ENCODE measurements at places on chromosomes 13 and 19. TPM values are rescaled to one million over a fixed set of nuclear protein-coding genes. Genes with fewer than 3 reads are reported as not detected.
A peak's percentile ranks its signal among the peaks of the same experiment; 100 is the strongest.

- DNase-seq = no peak
- no peaks in the 10 kb centered on the region for H3K4me1 ChIP-seq
- H3K4me3 ChIP-seq = no peak overlapping the region
- H3K27ac ChIP-seq = no peak overlapping the region
Measured at GRCh38 chr19:7783991-7784423, 21.0 kb downstream of the CLEC4M start.

DNA sequence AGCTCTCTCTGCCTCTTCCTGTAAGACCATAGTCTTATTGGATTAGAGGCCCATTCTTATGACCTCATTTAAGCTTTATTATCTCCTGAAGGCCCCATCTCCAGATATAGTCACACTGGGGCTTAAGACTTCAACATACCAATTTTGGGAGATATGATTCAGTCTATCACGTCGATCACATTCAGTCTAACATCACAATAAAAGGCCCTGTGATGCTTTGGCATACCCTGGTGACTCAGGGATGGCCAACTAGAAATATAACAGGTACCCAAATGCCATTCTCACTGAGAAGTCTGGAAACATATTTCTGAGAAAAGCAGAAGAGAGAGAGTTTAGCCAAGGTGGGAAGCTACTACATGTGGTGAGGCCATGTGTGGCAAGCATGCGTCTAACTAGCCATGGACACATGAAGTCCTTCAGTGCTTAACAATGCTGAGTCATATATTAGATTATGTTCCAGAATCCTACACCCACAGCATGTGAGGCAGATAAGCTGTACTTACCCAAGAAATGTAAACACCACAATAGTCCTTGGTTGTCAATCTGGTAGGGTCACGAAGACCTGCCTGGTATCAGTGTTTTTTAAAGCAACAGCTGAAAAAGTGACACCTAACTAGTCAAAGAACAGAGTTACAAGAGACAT lies 485.1 kb downstream of the FOXO1 start:
- H3K36me3 ChIP-seq = no peaks in the 10 kb centered on the region
- no peaks in the 10 kb centered on the region for H3K27me3 ChIP-seq
- no peak overlapping the region for H3K4me3 ChIP-seq
- no peak for DNase-seq
- H3K4me1 ChIP-seq = no peaks in the 10 kb centered on the region
- no peak overlapping the region for H3K27ac ChIP-seq

DNA sequence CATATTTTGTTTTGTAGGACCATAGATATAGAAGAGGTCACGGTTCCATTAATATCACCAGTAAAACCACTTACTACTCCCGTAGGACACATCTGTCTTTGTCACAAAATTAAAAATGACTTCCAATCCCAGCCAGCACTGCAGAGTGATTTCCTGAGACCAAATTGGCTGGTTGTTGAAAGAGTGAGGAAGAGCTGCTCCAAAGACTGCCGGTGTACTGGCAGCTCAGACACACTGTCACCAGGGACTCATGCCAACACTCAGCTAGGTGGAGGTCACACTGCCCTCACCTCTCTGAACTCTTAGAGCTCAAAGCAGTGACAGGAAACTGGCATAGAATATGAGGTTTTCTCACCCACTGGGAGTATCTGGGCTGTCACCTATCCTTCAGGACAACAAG lies 52.1 kb downstream of the FLT1 start:
- no peak for DNase-seq
- H3K36me3 ChIP-seq = no peaks in the 10 kb centered on the region
- H3K4me1 ChIP-seq = peaks cover 38% of the 10 kb centered on the region

DNA sequence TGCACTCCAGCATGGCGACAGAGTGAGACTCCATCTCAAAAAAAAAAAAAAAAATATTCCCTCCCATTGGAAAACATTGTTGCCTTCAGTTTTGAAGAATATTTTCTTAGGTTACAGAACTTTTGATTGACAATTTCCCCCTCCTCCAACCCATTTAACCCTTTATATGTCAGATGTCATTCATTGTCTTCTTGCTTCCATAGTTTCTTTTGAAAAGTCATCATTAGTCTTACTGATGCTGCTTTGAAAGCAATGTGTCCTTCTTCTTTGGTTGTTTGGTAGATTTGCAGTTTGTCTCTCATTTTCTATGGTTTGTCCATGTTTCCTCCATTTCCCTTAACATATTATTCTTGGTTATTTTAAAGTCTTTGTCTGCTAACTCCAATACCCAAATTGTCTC lies 25.4 kb downstream of the ZNF558 start:
- DNase-seq = no peak
- no peaks in the 10 kb centered on the region for H3K27me3 ChIP-seq
- no peaks in the 10 kb centered on the region for H3K4me1 ChIP-seq
- no peak overlapping the region for H3K4me3 ChIP-seq
- H3K27ac ChIP-seq = no peak overlapping the region

DNA sequence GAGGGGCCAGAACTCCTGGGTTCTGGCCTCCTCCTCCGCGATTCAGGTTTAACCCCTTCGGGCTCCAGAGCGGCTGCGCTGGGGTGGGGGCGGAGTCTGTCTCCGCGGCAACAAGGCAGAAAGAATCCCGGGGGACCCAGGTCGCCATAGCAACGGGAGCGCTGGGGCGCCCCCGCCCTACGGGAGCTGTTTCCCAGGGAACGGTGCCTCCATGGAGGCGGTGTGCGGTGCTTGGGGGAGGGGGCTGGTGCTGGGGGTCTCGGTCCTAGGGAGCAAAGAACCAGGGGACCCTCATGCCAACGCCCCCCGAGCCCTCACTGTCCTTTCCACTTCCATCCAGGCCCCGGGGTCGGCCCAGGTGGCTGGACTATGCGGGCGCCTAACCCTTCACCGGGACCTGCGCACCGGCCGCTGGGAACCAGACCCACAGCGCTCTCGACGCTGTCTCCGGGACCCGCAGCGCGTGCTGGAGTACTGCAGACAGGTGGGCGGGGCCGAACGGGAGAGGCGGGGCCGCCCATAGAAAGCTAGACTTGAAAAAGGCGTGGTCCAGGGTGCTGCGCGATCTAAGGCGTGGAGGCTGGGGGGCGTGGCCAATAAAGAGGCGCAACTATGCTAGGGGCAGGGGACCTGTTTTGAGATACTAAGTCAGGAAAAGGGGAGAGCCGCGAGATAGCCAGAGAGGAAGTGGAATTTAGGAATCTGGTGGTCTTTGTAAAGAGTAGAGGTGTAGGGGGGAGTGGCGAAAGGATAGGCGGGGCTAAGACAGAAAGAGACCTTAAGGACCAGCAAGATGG lies 1.2 kb downstream of the APLP1 start:
- H3K4me1 ChIP-seq = no peaks in the 10 kb centered on the region
- peaks cover 3% of the 10 kb centered on the region for H3K27me3 ChIP-seq
- H3K27ac ChIP-seq = no peak overlapping the region
- H3K4me3 ChIP-seq = peak overlapping the region; percentile 38

DNA sequence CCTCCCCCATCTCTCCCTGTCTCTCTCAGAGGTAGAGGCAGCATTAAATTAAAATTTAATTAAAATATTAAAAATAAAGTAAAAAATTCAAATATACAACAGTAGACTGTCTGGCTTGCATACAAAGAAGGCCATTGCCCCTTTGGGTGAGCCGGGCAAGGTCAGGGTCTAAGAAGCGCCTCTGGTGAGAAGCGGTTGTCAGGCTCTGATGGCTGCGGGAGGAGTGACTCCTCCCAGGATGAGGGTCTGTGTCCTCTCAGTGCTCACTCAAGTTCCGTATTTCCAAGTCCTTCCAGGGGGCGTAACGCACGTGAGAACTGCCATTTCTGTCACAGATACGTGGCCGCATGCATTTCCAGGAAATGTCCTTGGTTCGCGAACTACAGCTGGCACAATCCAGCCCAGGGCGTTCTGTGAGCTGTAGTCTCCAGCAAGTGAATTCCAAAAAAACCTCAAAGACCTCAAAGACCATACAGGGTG lies 737 bp upstream of the ZNF181 start:
- H3K4me1 ChIP-seq = no peaks in the 10 kb centered on the region
- H3K27me3 ChIP-seq = no peaks in the 10 kb centered on the region
- H3K36me3 ChIP-seq = no peaks in the 10 kb centered on the region
- H3K4me3 ChIP-seq = peak overlapping the region; percentile 87
- peak overlapping the region; percentile 81 for H3K27ac ChIP-seq

GRCh38 chr13:108828086-108828815 lies 198.8 kb downstream of the MYO16 start:
- no peaks in the 10 kb centered on the region for H3K36me3 ChIP-seq
- DNase-seq = no peak
- H3K4me1 ChIP-seq = no peaks in the 10 kb centered on the region
- H3K4me3 ChIP-seq = no peak overlapping the region
- H3K27me3 ChIP-seq = no peaks in the 10 kb centered on the region

DNA sequence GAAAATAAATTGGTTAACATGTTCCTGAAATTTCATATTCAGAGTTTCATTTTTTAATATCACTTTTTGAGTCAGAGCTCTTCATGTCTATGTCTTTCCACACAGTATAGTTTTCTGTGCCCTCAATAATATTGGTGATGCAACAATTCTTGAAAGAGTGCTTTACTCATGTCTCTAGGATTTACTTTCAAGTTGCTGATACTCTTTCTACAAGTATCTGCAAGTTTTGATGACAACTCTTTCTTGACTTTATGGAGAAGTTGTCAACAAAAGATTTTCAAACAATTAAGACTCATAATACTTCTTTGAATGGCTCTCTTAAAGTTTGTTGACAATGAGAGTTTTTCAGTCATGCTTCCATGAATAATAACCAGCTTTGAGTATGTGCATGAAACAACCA lies 561.7 kb downstream of the DIAPH3 start:
- H3K4me3 ChIP-seq = no peak overlapping the region
- no peaks in the 10 kb centered on the region for H3K27me3 ChIP-seq
- H3K4me1 ChIP-seq = no peaks in the 10 kb centered on the region
- no peaks in the 10 kb centered on the region for H3K36me3 ChIP-seq
- H3K27ac ChIP-seq = no peak overlapping the region
- no peak for DNase-seq

DNA sequence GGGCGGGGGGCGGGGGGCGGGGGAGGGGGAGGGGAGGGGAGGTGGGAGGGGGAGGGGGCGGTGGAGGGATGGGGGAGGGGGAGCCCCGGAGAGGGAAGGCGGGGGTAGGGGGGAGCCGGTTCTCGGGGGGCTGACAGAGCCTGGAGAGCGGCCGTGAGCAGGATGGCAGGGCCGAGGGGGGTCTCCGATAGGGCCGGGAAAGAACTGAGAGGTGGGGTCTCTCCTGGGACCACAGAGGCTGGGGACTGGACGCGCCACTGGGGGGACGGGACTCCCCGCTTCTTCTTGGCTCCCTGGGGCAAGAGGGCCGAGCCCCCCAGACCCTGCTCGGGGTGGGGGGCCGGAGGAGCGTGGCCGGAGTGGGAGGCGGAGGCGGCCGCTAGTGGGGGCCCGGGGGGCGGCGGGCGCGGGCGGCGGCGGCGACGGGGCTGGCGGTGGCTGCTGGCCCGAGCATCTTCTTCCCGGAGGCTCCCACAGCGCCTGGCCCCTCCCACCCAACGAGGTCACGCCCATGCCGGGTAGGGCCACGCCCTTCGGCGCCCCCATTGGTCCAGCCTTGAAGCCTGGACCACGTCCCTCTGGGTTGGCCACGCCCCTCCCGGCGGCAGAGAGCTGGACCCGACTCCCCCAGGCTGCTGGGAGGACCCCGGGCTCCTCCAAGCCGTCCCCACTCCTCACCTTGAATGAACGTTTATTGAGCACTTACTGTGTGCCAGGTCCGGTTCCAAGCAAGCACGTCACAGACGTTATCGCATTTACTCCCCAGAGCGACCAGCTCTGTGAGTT lies at the start of gene NOVA2:
Gene NOVA2, minus strand, starts transcription at position 313 of the 786 bp plus-strand sequence. CDS start 514 bp downstream, outside the sequence.
- H3K27me3 ChIP-seq = peaks cover 5% of the 10 kb centered on the region
- H3K4me1 ChIP-seq = peaks cover 8% of the 10 kb centered on the region

GRCh38 chr19:46648060-46648960 lies 12.3 kb upstream of the GNG8 start:
- no peaks in the 10 kb centered on the region for H3K4me1 ChIP-seq
- H3K4me3 ChIP-seq = peak overlapping the region; percentile 4
- H3K27me3 ChIP-seq = peaks cover 39% of the 10 kb centered on the region
- no peak overlapping the region for H3K27ac ChIP-seq
- DNase-seq = no peak
- H3K36me3 ChIP-seq = peaks cover 8% of the 10 kb centered on the region

DNA sequence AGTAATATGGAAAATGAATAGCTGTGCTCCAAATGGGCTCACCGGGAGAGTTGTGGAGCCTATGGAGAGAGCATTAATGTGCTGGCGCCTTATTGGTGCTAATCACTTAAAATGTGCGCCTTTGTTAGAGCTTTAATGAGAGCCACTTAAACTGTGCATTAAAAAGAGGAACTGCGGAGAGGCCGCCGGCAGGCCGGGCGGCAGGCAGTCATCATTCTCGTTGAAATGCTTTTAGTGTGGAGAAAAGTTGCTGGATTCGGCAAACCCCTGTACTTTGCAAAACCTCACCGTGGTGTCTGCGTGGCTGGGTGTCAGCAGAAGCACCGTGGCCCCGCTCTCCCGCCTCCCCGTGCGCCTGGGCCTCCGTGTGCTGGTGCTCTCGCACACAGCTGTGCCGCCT lies 105.5 kb downstream of the KDM4B start:
- H3K27ac ChIP-seq = peak overlapping the region; percentile 51
- no peak overlapping the region for H3K4me3 ChIP-seq
- peaks cover 19% of the 10 kb centered on the region for H3K4me1 ChIP-seq

DNA sequence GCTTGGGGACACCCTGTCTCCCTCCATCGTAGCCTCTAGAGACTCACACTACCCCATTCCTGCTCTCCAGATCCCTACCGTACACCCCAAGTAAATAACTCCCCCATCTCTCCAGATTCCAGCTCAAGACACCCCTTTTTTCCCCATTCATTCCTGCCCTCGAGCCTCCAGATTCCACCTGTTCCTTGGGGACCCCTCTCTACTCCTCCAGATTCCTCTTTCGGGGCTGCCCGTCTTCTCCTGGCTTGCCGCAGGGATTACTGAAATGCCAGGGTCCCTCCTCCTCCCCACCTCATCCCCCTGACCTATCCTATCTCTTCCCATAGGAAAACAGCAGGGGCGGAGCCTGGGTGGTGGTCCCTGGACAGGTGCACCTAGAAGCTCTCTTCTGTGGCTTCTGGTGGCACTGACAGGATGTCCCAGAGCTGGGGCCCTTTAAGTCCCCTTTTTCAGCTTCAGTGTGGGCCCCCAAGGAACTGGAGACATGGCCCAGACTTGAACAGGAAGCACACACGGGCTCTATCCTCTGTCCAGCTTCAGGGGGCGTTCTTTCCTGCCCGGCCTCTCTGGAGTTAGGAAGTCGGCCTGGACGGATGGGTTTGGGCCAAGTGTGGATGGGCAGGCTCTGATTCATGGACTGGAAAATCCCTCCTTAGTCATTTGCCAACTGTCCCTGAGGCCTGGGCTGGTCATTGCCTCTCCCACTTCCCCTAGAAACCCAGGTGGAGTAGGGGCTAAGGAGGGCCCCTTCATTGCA lies 1.2 kb downstream of the ZSWIM4 start:
- DNase-seq = no peak
- H3K27ac ChIP-seq = no peak overlapping the region
- H3K36me3 ChIP-seq = peaks cover 4% of the 10 kb centered on the region
- no peaks in the 10 kb centered on the region for H3K4me1 ChIP-seq
- peak overlapping the region; percentile 60 for H3K4me3 ChIP-seq

Gene ZNF468
- total RNA-seq = 26.8 TPM

Gene CILP2
- total RNA-seq = 5.9 TPM

Gene ZNF490
- total RNA-seq = 9.0 TPM

Gene ATP1A3
- 35.8 TPM for total RNA-seq

Gene NFIC
- 3.2 TPM for total RNA-seq

Gene GIPC3
- total RNA-seq = 1.2 TPM

Gene ZNF432
- total RNA-seq = 7.1 TPM

Gene JSRP1
- total RNA-seq = 1.7 TPM

Gene CEBPA
- total RNA-seq = 3.0 TPM

Data from H1 (cell line).